ENCODE measurements at places on chromosomes 16 and 17. TPM values are rescaled to one million over a fixed set of nuclear protein-coding genes. Genes with fewer than 3 reads are reported as not detected.

ADGRG3 gene
- total RNA-seq, result not detected

GOSR2 gene
- 48.6 TPM for total RNA-seq

SPAG7 gene
- 42.6 TPM for total RNA-seq

GNAO1 gene
- under 0.01 TPM for total RNA-seq

TBX4 gene
- not detected for total RNA-seq

CTRB2 gene
- not detected for total RNA-seq
